ENCODE measurements at places on chromosomes 4 and X. TPM values are rescaled to one million over a fixed set of nuclear protein-coding genes. Genes with fewer than 3 reads are reported as not detected.

- H3K36me3 ChIP-seq, result no peaks in the 10 kb centered on the region
- H3K27ac ChIP-seq, result no peak overlapping the region
- H3K4me1 ChIP-seq, result no peaks in the 10 kb centered on the region
- H3K4me3 ChIP-seq, result no peak overlapping the region
- H3K27me3 ChIP-seq, result no peaks in the 10 kb centered on the region
Measured at GRCh38 chrX:19576742-19577141, 61.4 kb upstream of the MAP3K15 start.

DNA sequence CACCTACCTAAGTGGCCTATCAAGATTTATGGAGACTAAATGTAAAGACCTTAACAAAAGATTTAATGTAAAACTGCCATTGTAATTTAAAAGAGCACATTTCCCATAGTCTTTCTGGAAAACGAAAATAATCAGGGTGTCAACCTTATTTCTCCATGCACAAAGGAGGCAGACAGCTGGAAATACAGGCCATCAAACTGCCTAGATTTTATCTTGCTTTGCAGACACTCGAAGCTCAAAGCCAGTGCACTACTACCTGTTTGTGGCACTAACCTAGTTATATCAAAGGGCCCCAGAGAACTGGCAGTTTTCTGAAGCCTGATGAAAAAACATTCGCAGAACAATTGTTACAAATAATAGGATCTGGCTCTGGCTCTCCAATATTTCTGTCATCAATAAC, 863.9 kb downstream of the STPG2 start:
- H3K27me3 ChIP-seq, result no peaks in the 10 kb centered on the region
- no peak overlapping the region for H3K27ac ChIP-seq
- no peaks in the 10 kb centered on the region for H3K4me1 ChIP-seq
- no peaks in the 10 kb centered on the region for H3K36me3 ChIP-seq
- H3K4me3 ChIP-seq, result no peak overlapping the region
- no peak for DNase-seq

- DNase-seq, result no peak
- no peak overlapping the region for H3K27ac ChIP-seq
- H3K4me3 ChIP-seq, result no peak overlapping the region
- no peaks in the 10 kb centered on the region for H3K36me3 ChIP-seq
- no peaks in the 10 kb centered on the region for H3K4me1 ChIP-seq
- no peaks in the 10 kb centered on the region for H3K27me3 ChIP-seq
Measured at GRCh38 chrX:65575022-65575421, 40.4 kb upstream of the LAS1L start.

Gene CTAG1A
- total RNA-seq, result 0.54 TPM

Gene SHROOM2
- total RNA-seq, result 3.0 TPM

Gene ZAR1
- not detected for total RNA-seq

Gene PLAC1
- not detected for total RNA-seq

Gene XPNPEP2
- total RNA-seq, result 6.1 TPM

All from sigmoid colon (tissue), 7 donors.